ENCODE measurements at places on chromosomes 5 and 9.

DNA sequence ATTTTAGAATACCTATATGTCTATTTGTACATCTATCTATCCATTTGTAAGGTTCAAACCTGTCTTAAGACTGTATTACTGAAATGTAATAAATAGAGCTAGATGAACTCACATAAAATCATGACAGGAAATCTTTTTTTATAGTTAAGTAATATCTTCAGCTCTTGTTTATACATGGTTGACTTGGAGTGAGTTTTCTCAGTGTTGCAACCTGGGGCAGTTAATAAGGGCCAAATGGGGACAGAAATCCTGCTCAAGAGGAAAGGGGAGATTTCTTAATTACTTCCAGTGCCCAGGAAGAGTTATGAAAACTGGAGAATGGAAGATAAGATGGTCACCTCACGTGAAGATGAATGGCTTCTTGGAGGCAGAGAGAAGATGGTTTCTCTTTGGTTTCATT is 265.1 kb upstream of the FBXL7 start:
- DNase-seq = no peak

- DNase-seq = no peak
These were observed 36.4 kb downstream of the MTX3 start for GRCh38 chr5:79954620-79955019.

GRCh38 chr5:72452515-72453245 is 54.5 kb downstream of the ZNF366 start:
- DNase-seq = no peak

DNA sequence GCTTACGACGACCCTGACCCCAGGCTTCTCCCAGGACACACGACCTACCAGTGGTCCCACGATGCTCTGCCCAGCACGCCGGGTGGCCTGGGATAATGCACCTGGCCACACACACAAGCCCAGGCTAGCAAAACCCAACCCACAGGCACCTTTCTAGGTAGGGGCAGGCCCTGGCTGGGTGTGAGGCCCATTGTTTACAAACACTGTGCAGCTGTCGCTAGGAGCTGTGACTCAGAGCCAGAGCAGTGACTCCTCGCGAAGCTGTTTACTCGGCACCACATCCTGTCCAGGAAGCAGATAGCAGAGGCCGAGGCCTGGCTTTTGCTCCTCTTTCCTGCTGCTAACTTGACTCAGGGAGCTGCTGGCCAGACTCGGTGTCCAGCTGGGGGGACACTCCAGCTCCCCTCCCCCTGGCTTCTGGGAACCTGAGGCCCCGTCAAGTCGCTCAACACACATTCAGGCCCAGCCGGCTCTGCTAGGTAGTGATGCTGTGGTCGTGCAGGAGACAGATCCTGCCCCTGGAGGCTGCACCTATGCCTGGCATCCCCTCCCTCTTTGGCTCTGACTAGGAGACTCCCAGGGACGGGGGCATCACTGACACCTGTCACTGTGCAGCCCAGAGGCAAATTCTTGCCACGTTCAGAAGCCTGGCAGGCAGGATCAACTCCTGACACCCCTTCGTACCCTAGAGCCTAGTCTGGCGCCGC is 12.8 kb upstream of the RALGDS start:
- DNase-seq = peak; percentile 90

DNA sequence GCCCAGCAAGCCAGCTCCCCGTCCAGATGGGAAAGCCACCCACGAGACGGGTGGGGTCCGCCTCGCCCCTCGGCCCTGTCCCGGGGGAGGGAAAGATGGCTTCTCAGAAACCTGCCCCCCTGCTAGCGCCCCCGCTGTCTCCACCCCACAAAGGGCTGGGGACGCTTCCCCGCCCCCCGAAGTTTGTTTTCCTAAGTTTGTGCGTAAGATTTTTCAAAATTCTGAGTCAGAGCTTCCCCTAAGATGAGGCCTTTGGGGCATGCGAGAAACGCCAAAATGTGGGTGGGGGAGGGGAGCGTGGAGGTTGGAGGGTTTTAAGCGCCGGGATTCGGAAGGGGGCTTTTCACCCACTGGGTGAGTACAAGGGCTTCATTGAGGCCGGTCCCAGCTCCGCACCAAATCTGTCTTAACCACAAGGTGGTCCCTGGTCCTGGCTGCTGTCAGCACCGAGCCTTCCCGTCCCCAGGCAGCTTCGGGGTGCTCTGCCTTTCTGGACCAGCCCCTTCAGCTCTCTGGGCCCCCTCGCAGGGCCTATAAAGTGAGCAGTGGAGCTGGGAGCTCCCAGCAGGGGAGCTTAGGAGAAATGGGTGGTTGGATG is 32.3 kb downstream of the PRRX2 start:
- peak; percentile 71 for DNase-seq

DNA sequence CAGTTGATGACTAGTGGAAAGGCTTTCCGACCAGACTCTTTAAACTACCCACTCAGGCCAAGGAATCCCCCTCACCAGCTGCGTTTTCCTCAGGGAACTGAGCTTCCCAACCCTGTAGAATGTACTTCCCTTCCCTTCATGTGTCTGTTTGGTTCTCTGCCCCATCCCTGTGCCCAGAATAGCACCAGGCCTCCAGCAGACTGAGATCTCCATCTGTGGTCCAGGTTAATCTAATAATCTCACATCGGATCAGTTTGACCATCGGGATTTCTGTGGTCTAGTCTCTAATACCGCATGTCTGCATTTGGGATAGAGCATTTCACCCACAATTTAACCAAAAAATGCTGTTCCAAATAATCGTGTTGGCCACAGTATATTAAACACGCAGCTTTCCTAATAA is 237.2 kb downstream of the ROR2 start:
- DNase-seq = no peak

GRCh38 chr5:166178411-166179080 is 2112.9 kb upstream of the WWC1 start:
- no peak for DNase-seq
